ENCODE measurements at places on chromosomes 6 and 20.

DNA sequence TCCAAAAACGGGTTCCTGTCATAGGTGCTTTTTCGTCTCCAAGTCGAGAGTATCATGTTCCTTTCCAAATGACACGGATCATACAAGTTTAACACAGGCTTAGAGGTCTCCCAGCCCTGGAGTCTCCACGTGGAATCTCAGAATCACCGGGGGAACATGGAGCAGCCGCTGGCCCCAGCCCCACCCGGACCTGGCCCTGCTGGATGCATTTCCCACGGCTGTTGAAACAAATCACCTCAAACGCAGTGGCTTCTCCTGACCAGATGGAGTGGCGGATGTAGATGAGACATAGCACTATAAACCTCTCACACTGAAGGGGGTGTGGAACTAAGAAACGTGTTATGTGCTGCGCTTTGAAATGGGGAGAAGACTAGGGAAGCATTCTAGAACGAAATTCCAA lies 70.0 kb upstream of the FRMD1 start:
- no peak for DNase-seq

GRCh38 chr20:21511850-21512633 lies 1.8 kb downstream of the NKX2-2 start:
- peak; percentile 57 for DNase-seq

DNA sequence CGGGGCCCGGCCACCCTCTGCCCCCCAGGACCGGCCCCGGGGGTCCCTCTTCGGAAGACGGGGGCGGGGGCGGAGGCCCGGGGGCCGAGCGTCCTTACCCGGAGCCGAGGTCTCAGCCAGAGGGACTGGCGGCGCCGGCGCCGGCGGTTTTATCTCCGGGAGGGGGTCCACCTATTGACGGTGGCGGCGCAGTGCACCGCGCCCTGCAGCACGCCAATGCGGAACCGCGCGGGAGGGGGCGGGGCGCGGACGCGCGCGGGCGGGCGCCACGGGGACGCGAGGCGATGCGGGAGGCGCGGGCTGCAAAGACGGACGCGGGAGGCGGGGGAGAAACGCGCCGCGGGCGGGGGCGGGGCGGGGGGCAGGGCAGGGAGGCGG lies at the start of gene EEF1A2:
TSS of gene EEF1A2 (minus strand) at position 124 of the 378 bp plus-strand sequence. CDS start 1,320 bp downstream, outside the sequence.
- peak; percentile 76 for DNase-seq

GRCh38 chr20:18428490-18429173 lies 38.2 kb downstream of the DZANK1 start:
- no peak for DNase-seq

GRCh38 chr6:156719720-156720563 lies 57.2 kb upstream of the ARID1B start:
- peak; percentile 75 for DNase-seq

DNA sequence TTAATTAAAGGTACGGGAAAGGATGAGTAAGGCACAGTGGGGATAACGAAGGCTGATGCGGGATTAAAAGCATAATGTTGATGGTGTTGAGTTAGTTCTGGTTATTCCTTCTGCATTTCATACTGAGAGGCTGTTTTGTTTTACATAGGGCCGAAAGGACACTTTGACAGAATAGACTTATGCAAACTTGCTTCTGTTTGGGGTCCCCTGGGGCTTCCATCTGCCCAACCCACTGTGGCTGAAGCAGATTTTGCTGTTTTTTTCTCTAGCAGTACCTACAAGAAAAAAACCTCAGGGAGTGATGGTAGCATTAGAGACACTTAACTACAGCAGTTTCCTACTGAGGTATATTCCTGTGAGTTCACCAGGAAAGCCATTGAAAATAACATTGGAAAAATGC lies 136.1 kb upstream of the SUPT3H start:
- no peak for DNase-seq

DNA sequence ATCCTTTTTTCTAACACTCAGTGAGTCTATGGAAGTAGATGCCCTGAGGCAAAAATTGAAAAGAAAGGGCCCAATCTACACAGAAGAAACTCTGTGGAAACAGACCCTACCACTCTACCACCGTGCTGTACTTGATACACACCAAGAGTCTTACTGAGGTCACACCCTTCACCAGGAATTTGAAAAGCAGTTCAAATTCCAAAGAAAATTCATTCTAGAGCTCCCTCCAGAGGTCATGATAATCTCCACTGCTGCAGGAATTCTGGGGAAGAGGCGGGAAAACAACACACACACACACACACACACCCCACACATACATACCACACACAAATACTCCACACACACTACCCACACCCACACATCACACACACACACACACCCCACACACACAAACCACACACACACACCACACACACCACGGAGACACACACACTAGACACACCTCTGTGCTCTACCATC lies 336.8 kb downstream of the HDGFL1 start:
- no peak for DNase-seq

GRCh38 chr6:41965429-41966213 lies 24.0 kb upstream of the CCND3 start:
- no peak for DNase-seq

DNA sequence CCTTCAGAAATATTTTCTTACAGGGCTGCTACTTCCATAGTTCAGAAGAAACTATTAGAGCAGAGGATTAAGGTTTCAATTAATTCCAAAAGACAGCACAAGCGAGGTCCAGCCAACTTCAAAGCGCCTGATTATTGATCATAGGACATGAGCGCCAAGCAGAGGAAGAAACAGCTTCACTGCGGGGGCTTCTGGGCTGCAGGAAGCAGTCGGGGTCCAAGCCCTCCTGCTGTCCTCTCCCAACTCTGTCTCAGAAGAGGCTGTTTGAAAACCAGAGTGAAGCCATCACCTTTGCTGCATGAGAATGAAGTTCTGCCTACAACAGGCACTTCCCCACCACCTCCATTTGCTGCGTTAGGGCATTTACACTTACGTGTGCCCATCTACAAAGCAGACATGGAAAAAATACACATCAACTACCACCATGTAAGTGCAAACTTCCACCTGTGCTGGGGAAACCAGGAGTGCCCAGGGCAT lies 23.9 kb downstream of the SUMO4 start:
- no peak for DNase-seq

Data from GM20000 (cell line).